ENCODE measurements at places on chromosomes 12 and 14.

DNA sequence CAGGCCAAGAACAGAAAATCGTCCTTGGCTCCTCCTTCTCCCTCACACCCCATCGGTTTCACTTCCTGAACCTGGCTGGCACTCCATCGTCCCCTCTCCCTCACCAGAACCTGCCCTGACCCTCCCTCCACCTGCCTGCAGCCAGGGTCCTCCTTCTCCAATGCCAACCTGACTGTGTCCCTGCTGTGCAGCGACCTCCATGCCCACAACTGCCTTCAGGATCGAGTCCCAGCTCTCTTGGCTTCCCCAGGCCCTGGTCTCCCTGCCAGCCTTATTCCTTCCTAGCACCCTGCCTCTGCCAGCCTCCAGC lies 19.8 kb downstream of the HVCN1 start:
- H3K36me3 ChIP-seq = peaks cover 15% of the 10 kb centered on the region
- DNase-seq = no peak
- H3K27ac ChIP-seq = no peak overlapping the region
- H3K4me1 ChIP-seq = no peaks in the 10 kb centered on the region

DNA sequence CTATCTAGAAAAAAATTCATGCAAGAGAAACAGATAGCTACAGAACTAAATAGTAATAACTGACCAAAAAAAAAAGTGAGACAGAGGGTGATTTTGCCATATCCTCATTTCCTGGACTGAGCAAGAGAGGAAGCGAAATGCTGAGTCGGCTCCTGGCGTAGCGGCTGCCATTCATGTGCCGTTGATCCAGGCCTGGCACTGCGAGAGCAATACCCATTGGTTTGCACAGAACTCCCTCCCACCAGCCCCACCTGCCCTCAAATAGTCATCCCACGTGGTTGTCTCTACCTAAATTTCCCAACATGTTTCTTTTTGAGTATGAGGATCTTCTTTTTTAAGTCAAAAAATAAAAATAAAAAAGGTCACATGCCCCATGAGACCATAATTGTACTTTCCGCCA lies 9.4 kb upstream of the WNT5B start:
- DNase-seq = no peak
- no peaks in the 10 kb centered on the region for H3K27me3 ChIP-seq
- no peak overlapping the region for H3K4me3 ChIP-seq
- H3K27ac ChIP-seq = no peak overlapping the region
- H3K4me1 ChIP-seq = peaks cover 11% of the 10 kb centered on the region

- H3K4me3 ChIP-seq = no peak overlapping the region
- DNase-seq = peak; percentile 72
- H3K4me1 ChIP-seq = peaks cover 8% of the 10 kb centered on the region
- H3K27ac ChIP-seq = no peak overlapping the region
Measured at GRCh38 chr12:54658306-54659264, 10.4 kb upstream of the DCD start.

GRCh38 chr14:103057028-103057371 lies 349 bp downstream of the CDC42BPB start:
- H3K36me3 ChIP-seq = peaks cover 15% of the 10 kb centered on the region
- H3K4me1 ChIP-seq = peaks cover 37% of the 10 kb centered on the region
- peaks cover 7% of the 10 kb centered on the region for H3K27me3 ChIP-seq

DNA sequence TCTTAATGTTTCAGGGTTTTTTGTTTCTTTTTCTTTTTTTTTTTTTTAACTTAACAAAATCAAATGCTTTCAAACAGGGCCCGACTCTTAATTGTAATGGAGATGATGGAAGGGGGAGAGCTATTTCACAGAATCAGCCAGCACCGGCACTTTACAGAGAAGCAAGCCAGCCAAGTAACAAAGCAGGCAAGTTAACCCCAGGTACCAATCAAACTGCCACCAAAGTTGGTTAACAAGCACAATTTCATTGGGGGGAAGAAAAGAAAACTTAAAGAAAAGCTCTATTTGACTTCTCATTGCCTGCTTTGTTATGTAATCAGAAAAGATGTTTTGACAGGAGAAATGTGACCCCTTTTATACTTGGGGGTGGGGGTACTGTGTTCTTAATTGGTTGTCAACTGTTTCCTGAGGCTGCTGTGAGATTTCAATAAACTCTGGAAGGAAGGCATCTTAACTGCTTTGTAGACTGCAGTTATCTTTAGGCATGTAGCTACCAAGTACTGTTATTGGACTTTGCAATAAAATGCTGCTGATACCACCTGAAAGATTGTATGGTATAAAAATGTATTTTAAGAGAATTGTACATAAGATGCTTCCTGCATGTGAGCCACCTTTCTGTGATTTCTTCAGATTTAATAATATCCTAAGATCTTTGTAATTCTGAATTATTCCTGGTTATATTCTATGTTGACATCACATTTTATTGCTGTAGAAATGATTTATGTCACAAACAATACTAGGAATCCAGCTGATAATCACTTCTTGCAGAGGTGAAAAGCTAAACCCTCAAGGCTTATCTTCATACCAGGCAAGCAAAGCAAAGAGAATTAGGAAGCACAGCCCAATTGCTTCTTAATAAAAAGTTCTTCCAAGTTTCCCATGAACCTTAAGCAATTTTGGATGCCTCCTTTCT lies 26.9 kb downstream of the MAPKAPK5 start:
- DNase-seq = no peak
- peaks cover 2% of the 10 kb centered on the region for H3K4me1 ChIP-seq
- no peak overlapping the region for H3K4me3 ChIP-seq
- H3K27ac ChIP-seq = no peak overlapping the region

- peaks cover 13% of the 10 kb centered on the region for H3K36me3 ChIP-seq
- H3K4me1 ChIP-seq = no peaks in the 10 kb centered on the region
- H3K27me3 ChIP-seq = no peaks in the 10 kb centered on the region
- DNase-seq = no peak
- no peak overlapping the region for H3K4me3 ChIP-seq
Measured at GRCh38 chr12:119624966-119625365, 31.4 kb downstream of the TMEM233 start.

- H3K4me3 ChIP-seq = no peak overlapping the region
- H3K36me3 ChIP-seq = no peaks in the 10 kb centered on the region
- no peak for DNase-seq
- H3K27ac ChIP-seq = no peak overlapping the region
- H3K27me3 ChIP-seq = peaks cover 3% of the 10 kb centered on the region
- peaks cover 4% of the 10 kb centered on the region for H3K4me1 ChIP-seq
Measured at GRCh38 chr12:47015381-47015780, 64.0 kb upstream of the PCED1B start.

DNA sequence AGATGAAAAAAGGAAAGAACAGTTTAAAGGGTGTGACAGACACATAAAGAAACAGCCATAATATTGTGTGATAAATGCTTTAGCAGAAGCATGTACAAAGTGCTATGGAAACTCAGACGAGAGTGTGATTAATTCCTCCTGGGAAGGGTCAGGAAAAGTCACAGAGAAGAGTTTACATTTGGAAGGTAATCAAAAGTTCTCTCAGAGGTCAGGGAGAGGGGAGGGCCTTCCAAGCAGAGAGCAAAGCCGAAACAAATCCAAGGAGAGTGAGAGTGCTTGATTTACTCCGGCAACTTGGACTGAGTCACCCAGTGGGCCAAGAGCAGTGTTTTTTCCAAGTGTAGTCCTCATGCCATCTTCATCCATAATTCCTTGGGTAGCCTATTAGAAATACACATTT lies 108.3 kb downstream of the IGF1 start:
- H3K36me3 ChIP-seq = peaks cover 4% of the 10 kb centered on the region
- H3K27ac ChIP-seq = no peak overlapping the region
- peaks cover 2% of the 10 kb centered on the region for H3K27me3 ChIP-seq
- no peak for DNase-seq

GRCh38 chr14:95875831-95876760 lies 536 bp upstream of the TUNAR start:
- peaks cover 5% of the 10 kb centered on the region for H3K36me3 ChIP-seq
- H3K4me3 ChIP-seq = peak overlapping the region; percentile 80
- H3K4me1 ChIP-seq = peaks cover 13% of the 10 kb centered on the region
- DNase-seq = peak; percentile 29

DNA sequence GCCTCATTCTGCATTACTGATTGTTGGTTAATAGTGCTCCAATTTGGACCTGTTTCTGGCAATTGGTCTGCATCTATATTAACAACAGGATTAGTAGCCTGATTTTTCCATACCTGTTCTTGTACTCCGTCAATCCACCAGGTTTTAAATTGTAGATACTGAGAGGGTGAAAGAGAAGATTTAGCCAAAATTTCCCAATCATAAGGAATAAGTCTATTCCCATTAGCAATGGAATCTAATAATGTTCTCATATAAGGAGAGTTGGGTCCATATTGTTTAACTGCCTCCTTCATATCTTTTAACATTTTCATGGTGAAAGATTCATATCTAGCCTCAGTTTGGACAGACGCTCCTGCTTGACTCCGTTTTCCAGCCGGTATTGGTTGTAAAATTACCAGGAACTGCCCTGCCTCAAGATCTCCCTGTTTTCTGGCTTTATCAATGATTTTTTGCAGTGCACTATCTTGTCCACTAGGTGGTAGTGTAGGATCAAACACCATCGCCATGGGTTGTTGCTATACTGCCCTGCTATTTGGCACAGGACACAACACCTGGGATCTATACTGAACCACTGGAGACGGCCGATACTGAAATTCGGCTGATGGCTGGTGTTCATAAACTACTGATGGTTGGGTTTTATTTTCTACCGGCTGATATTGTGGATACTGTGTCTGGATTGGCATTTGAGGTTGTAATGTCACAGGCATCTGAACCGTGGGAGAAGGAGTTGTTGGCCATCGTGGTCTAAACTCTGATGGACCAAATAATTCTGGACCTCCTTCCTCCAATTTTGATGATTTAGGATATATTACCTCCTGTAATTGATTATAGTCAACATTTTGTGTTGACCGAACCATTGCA lies 25.2 kb downstream of the DHRS4L2 start:
- H3K36me3 ChIP-seq = no peaks in the 10 kb centered on the region
- H3K4me1 ChIP-seq = no peaks in the 10 kb centered on the region
- H3K4me3 ChIP-seq = no peak overlapping the region

- no peaks in the 10 kb centered on the region for H3K4me1 ChIP-seq
- no peaks in the 10 kb centered on the region for H3K36me3 ChIP-seq
- no peaks in the 10 kb centered on the region for H3K27me3 ChIP-seq
- H3K27ac ChIP-seq = no peak overlapping the region
- H3K4me3 ChIP-seq = no peak overlapping the region
- no peak for DNase-seq
Measured at GRCh38 chr12:88756917-88757316, 176.6 kb upstream of the KITLG start.

DNA sequence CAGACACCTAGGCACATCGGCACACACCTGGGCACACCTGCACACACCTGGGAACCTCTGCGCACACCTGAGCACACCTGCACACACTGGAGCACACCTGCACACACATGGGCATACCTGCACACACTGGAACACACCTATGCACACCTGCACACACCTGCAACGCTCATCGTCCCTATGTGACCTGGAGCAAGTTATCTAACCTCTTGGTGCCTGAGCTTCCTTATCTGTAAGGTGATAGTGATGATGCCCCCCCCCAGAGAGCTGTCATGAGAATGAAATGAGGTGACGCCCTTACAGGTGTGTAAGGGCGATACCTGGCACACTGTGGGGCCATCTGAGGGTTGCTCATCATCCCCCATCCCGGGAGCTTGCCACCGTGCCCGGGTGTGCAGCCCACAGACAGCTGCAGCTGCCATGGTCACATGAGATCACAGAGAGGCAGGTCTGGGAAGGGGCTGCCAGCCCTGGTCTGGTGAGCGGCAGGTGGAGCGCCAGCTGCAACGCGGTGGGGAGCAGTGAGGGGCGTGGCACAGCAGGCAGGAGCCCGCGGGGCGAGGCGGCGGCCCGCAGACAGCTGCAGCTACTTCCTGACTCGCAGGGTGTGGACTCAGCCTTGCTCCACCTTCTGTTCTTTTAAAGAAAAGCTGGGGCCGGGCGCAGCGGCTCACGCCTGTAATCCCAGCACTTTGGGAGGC lies 59.9 kb upstream of the FBRSL1 start:
- no peak overlapping the region for H3K27ac ChIP-seq
- H3K4me1 ChIP-seq = peaks cover 14% of the 10 kb centered on the region
- no peak for DNase-seq
- H3K4me3 ChIP-seq = no peak overlapping the region
